Ascending aorta (tissue), 2 donors: ENCODE measurements at places on chromosomes 6 and 20.

GRCh38 chr6:3610206-3610605, 141.3 kb downstream of the PXDC1 start:
- H3K4me3 ChIP-seq = no peak overlapping the region
- H3K27ac ChIP-seq = no peak overlapping the region
- DNase-seq = peak; percentile 5
- no peaks in the 10 kb centered on the region for H3K27me3 ChIP-seq
- H3K36me3 ChIP-seq = no peaks in the 10 kb centered on the region

- DNase-seq = no peak
- peaks cover 14% of the 10 kb centered on the region for H3K4me1 ChIP-seq
- no peak overlapping the region for H3K4me3 ChIP-seq
- no peaks in the 10 kb centered on the region for H3K27me3 ChIP-seq
These were observed 31.2 kb downstream of the RREB1 start for GRCh38 chr6:7138921-7139358.

DNA sequence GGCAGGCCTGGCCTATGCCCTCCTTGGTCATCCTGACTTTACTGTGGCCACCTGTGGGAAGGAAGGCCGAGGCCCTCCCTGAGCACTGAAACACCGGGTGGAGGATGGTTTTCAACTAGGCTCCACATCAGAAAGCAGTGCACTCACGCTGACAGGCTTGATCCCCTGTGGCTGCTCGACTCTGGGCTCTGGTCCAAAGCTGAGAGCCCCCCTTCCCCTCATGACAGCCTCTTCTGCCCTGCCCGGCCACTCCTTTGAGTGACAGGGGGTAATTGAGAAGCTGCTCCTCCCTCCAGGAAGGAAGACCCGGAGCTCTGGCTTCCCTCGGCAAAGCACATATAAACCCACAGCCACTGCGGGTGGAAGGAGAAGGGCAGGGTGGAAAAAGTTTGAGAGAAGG, 43.6 kb downstream of the MUC22 start:
- no peaks in the 10 kb centered on the region for H3K27me3 ChIP-seq
- no peaks in the 10 kb centered on the region for H3K36me3 ChIP-seq
- no peak overlapping the region for H3K4me3 ChIP-seq
- no peak for DNase-seq

- peaks cover 5% of the 10 kb centered on the region for H3K36me3 ChIP-seq
- H3K27me3 ChIP-seq = no peaks in the 10 kb centered on the region
- peak; percentile 45 for DNase-seq
- H3K4me3 ChIP-seq = peak overlapping the region; percentile 75
- H3K4me1 ChIP-seq = peaks cover 13% of the 10 kb centered on the region
These were observed 859 bp upstream of the TOMM6 start for GRCh38 chr6:41786451-41787218.

GRCh38 chr6:33929575-33930288, 125.9 kb upstream of the MLN start:
- no peak overlapping the region for H3K27ac ChIP-seq
- no peaks in the 10 kb centered on the region for H3K27me3 ChIP-seq
- no peaks in the 10 kb centered on the region for H3K4me1 ChIP-seq
- no peak overlapping the region for H3K4me3 ChIP-seq
- no peaks in the 10 kb centered on the region for H3K36me3 ChIP-seq

DNA sequence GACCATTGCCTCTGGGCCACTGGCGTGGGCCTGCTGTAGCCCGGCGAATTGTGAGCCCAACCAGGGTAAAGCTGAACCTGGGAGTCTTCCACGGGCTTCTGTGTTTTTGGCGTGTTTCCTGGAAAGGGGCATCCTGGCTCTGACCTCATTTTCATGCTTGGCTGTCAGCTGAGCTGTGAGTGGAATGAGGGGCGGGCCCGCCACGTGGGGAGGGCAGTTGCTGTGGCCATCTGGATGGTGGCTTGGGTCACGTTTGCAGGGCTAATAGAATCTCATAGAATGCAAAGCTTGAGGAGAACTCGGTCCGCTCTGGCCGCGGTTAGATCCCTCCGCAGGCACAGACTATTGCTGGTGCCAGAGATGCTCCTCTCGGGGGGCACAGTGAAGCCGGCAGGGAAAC, 263.0 kb downstream of the SMOC2 start:
- no peaks in the 10 kb centered on the region for H3K27me3 ChIP-seq
- H3K4me1 ChIP-seq = no peaks in the 10 kb centered on the region
- DNase-seq = no peak
- H3K4me3 ChIP-seq = no peak overlapping the region

DNA sequence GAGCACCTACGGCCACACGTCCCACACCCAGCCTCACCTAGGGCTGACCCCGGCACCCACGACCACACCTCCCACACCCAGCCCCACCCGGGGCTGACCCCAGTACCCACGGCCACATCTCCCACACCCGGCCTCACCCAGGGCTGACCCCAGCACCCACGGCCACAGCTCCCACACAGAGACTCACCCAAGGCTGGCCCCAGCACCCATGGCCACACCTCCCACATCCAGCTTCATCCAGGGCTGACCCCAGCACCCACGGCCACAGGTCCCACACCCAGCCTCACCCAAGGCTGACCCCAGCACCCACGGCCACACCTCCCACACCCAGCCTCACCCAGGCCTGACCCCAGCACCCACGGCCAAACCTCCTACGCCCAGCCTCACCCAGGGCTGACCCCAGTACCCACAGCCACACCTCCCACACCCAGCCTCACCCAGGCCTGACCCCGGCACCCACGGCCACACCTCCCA, 36.7 kb downstream of the NINL start:
- no peaks in the 10 kb centered on the region for H3K36me3 ChIP-seq
- no peak for DNase-seq
- no peaks in the 10 kb centered on the region for H3K27me3 ChIP-seq
- no peaks in the 10 kb centered on the region for H3K4me1 ChIP-seq
- no peak overlapping the region for H3K27ac ChIP-seq

- no peaks in the 10 kb centered on the region for H3K4me1 ChIP-seq
- no peak overlapping the region for H3K4me3 ChIP-seq
- H3K36me3 ChIP-seq = no peaks in the 10 kb centered on the region
- H3K27me3 ChIP-seq = no peaks in the 10 kb centered on the region
These were observed 1.1 kb upstream of the PBOV1 start for GRCh38 chr6:138219398-138219797.

DNA sequence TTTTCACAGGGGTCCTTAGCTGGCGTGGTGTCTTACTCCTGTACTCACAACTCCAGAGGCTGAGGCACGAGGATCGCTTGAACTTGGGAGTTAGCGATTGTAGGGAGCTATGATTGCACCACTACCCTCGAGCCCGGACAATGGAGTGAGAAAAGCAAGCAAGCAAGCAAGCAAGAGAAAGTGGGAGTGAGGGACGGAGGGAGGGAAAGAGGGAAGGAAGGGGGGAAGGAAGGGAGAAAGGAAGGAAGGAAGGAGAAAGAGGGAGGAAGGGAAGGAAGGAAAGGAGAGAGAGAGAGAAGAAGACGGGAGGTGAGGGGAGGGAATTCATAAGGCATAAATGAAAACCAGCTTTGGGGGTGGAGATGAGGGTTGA, 120.5 kb downstream of the TRIM27 start:
- H3K27me3 ChIP-seq = no peaks in the 10 kb centered on the region
- no peak overlapping the region for H3K27ac ChIP-seq
- no peaks in the 10 kb centered on the region for H3K4me1 ChIP-seq
- no peak for DNase-seq

GRCh38 chr6:108982154-108983113, 112.2 kb downstream of the SESN1 start:
- no peaks in the 10 kb centered on the region for H3K27me3 ChIP-seq
- DNase-seq = no peak
- H3K36me3 ChIP-seq = peaks cover 10% of the 10 kb centered on the region
- no peak overlapping the region for H3K27ac ChIP-seq
- H3K4me1 ChIP-seq = no peaks in the 10 kb centered on the region
